ENCODE measurements at places on chromosomes 12 and 14. TPM values are rescaled to one million over a fixed set of nuclear protein-coding genes. Genes with fewer than 3 reads are reported as not detected.
A peak's percentile ranks its signal among the peaks of the same experiment; 100 is the strongest.

DNA sequence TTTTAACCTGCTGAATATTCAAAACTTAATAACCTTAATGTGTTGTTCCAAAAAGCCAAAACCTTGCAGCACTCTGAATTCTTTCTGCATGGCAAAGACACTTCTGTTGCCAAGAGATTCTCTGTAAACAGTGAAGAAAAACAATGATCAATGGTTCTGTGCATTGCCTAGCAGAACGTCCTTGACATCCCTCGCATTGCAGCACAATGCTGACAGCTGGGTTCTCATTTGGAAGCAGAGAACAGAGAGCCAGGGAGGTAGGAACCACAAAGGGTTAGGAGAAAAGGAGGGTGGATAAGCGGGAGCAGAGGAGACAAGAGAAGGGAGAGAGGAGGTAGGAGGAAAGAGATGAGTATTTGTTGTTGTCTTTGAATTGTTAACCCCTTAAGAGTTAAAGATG lies 501.1 kb downstream of the NAV3 start:
- DNase-seq: no peak

- no peak for DNase-seq
Observed at GRCh38 chr14:64737391-64738280, 33.4 kb downstream of the PLEKHG3 start.

DNA sequence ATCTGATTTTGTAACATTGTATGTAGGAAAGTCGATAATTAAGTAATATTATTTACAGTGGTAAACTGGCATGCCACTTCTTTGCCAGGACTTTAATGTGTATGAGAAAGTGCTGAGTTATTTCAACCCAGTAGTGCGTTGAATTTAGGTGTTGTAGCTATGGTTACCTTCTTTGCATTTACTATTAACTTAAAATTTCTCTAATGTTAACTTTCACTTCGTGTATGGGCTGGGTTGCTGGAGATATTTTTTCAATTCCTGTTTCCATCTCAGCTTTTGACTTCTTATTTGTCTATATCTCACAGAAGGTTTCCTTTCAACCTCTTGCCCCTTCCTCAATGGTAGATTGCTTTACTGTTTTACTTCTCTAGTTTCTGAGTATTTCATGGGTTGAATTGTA lies 1345.6 kb downstream of the FSCB start:
- DNase-seq: no peak

DNA sequence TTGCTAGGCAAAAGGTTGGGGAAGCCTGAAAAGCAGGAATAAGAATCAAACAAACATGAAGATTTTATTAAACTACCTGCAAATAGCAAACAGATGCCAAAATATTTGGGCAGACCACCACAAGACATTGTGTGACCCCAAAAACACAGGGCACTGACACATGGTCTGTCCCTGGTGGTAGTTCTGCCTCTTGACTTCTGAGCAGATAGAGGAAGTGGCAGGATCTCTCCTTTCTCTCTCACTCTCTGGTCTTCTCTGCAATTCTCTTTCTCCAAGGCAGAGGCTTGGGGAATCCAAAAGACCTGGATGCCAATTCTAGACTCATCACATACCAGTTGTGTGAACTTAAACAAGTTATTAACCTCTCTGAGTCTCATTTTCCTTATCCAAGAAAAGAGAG lies 4.3 kb upstream of the PTGDR start:
- no peak for DNase-seq

GRCh38 chr14:77979666-77980351 lies 179.9 kb downstream of the ADCK1 start:
- peak; percentile 7 for DNase-seq

DNA sequence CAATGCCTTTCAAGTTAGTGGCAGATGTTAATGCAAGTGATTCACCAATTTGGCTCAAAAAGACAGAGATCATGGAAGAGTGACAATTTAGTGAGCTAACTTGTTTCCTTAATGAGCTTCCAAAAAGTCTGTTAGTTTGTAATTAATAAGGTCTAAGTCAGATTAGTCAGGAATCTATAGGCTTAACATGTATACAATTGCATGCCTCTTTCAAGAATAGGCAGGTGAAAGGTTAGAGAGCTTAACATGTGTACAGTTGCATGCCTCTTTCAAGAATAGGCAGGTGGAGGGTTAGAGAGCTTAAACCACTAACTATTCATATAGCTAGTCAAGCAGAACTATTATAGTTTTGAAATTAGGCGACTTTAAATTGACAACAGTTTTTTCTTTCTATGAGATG lies 663.8 kb downstream of the C12orf50 start:
- DNase-seq: no peak

DNA sequence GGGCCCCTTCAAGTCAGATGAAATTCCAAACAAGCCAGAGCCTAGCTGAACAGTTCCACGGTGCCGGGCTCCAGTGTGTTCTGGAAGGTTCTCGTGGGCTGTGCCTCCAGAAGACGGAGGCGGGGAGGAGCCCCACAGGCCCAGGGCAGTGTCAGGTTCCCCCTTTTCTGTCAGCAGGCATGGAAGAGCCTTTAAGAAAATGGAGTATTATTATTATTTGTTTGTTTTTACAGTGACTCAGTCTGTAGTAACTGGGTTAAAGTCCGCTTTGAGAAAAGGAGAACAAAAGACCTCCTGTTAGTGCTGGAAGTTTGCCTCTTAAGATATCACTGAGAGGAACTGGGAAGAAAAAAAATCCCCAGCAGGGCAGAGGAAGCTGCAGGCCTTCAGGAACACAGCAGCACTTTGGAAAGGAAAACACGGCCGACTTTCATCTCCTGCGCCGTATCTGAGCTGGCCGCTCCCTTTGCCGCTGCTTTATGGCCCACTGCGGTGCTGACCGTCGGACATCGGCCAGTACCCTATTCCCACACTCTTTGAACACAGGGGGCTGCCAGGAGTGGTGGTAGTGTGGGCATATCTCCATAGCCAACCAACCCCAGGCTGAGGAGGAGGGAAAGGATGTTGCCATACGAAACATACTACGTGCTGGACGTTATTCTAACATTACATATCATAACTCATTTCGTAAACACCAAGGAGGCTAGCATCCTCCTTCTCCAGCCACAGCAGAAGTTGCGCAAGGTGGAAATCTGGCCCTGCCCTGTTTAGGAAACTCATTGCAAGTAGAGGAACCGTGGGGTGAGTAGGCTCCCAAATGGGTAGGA lies 194.0 kb downstream of the ZFP36L1 start:
- no peak for DNase-seq

GRCh38 chr12:96195845-96196451 lies 1.8 kb downstream of the ELK3 start:
- DNase-seq: no peak

Gene PDE6H
- not detected for polyA plus RNA-seq

Gene NID2
- 279 TPM for polyA plus RNA-seq
